ENCODE measurements at places on chromosomes 13 and 19.

DNA sequence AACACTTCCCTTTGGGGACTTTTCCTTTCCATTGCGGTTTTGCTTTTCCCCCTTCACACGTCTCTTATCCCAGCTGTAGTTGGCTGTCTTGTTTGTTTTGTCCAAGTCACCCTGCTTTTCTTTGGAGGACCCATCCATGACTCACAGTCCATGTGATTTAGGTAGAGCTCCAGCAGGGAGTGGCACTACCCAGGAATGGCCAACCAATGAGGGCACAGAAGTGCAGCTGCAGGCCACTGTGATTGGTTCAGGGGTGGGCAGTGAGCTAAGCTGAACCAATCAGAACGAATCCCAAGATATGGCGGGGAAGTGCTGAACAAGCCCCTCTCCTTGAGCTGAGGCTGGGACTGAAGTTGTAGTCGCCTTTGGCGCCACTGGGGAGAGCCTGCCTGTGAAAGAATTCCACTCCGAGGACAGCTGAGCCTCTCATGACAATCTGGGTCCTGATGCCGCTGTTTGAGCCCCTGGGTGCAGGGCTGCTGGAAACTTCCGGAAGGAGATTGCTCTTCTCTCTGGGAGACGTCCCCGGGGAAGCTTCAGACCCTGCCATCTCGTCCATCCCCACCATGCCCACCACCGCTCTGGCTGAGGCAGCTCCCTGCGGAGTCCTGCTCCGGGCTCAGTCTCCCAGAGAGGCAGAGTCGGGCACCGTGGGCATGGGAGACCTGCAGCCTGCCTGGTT lies 62.9 kb upstream of the URI1 start:
- no peak for DNase-seq

- no peak for DNase-seq
These were observed 25.0 kb downstream of the SERPINE3 start for GRCh38 chr13:51364404-51365008.

DNA sequence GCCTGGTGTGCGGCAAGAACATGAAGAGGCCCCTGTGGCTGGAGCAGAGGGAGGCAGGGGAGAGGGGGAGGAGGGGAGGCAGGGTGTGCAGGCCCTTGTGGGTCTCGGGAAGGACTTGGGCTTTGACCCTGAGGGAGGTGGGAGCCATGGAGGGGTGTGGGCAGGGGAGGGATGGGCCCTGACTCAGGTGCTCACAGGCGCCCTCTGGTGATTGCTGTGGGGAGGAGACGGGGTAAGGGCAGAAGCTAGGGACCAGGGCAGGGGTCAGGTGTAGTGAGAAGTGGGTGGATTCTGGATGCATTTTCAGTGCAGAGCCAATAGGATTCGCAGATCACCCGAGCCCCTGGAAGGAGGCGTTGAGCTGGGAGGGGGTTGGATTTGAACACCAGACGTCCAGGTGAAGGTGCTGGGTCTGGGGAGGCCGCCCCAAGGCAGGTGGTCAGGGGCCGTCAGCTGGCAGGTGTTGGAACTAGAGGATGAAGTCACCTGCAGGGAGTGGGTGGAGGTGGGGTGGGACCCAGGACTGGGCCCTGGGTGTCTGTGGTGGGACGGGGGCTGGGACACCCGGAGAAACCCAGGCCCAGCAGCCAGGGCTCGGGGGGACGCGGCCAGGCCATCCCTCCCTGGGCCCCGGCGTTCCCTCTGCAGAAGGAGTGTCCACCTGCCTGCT lies 185.4 kb downstream of the KDM4B start:
- DNase-seq, result no peak

DNA sequence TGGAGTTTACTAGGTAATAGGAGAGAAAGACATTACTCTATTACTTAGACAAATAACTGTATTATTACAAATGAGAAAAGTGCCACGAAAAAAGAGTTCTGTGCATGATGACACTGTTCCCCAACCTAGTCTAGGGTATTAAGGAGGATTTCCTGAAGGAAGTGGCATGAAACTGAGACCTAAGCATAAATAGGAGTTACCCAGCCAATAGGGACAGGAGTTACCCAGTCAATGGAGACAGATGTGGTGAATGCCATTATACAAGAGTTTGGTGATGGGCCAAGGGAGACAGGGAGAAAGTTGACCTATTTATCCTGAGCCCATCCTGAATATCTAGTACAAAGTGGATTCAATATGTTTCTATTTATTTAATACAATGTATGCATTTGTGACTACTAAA lies 65.4 kb downstream of the KL start:
- DNase-seq, result no peak

DNA sequence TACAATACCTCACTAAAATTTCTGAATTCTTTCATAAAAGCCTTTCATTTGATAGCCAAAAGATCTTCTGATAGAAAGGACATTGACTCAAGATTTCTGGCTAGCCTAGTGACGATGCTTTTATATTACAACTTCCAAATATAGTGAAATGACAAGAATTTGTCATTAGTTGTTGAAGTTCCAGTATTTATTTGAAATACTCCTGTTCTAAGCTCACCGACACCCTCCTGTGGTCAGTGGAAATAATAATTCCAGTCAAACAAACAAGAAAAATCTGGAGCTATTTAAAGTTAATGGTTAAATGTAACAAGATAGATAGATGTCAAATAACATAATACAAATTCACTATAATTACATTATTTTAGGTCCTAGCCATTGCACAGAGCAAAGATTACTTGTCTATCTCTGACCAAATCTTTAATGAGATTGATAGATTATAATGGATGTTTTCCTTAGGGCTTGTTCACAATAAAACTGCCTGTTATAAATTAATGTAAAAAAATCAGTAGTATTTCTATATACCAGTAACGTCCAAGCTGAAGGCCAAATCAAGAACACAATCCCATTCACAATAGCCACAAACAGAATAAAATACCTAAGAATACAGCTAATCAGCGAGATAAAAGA lies 195.5 kb downstream of the RGCC start:
- DNase-seq, result no peak

DNA sequence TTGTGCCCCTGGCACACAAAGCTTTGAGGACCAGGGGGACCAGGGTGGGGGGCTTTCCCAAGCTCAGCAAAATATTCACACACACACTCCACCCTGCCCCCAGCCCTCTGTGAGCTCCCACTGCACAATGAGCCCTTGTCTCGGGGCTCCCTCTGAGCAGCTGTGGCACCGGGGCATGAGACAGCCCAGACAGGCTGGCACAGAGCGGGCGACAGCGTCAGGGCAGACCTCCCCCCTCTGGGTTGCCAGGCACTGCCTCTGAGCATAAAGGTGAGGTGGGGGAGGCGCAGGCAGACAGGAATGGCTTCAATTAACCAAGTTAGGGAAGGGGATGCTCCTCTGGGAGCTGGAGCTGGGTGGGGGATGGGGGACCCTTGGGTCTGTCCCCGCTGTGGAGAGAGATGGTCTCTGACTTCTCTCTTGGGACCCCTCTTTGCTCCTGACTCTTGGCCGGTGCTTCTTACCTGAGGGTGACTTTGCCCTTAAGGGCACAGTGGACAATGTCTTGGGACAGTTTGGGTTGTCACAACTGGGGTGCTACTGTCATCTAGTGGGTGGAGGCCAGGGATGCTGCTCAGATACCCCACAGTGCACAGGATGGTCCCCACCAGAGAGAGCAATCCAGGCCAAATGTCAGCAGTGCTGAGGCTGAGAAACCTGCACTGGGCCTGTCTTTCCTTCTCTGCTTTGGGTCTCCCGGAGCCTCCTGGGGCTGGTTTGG lies 30.3 kb downstream of the LYL1 start:
- DNase-seq, result no peak

DNA sequence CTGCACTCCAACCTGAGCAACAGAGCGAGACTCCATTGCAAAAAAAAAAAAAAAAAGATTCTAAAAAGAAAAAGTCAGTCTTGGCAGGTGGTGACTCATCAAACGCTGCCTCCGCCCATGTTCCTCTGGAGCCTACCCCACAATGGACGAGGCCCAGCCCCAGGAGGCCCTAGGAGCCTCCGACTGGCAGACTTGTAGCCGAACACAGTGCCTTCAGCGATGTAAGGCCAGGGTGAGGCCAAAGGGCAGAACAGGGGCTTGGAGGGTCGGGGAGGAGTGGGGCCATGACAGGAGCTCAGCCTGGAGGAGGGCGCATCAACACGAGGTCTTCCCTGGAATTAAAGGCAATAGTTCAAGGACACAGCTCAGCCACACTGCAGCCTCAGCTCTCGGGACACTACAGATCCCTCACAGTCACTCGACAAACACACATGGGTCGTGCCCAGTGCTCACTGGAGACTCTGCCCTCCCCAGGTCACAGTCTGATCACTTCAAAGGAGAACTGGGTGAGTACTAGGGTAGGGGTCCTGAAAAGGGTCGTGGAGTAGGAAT lies 5.1 kb downstream of the USE1 start:
- no peak for DNase-seq

DNA sequence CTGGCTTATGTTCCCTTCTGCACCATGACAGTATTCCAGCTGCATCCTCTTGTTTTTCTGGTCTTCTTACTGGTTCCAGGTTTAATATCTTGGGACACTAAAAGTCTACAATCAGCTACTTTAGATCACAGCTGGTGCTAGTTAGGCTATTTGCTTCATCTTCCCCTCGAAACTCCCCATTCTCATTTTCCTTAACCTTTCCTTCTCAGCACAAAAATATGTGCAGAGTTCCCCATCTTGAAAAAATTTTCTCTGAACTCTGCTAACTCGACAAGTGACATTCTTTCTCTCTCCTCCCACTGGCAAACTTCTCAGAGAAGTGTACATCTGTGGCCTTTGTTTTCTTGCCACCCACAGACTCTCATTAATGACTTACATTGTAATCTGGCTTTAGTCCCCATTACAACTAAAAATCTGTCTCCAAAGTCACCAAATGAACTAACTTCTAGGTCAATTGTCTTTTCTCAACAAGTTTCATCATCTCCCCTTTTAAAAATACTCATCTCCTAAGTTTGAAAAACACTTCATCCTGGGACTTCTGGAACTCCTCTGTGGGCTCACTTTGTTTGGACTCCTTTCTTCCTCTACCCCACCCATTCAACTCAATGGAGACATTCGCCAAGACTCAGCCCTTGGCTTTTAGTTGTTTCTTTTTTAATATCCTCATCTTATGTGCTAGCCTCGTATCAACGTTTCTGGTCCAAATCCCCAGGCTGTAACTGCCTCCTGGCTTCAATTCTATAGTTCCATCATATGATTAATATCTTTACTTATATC lies 7.1 kb upstream of the KL start:
- no peak for DNase-seq

DNA sequence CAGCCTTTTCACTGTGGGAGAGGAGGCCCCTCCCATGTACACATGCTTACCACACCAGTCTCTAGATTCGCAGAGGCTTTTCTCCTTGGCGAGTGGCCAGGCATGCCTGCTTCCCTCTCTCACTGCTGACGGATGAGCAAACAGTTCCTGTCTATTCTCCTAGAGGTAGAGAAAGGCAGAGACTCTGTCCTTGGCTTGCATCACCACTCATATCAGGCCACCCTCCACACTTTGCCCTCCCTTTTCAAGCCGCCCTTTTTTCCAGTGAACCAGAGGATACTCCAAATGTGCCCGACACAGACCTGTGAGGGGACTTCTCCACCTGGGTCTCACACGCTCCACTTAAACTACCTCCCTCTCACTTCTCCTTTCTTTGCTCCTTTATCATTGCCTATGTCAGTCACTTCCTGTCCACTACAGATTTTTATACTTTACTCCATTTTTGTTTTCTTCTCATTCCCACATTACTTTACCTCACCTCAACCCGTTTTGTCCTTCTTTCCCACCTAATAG lies 284.6 kb downstream of the DNAJC15 start:
- no peak for DNase-seq

DNA sequence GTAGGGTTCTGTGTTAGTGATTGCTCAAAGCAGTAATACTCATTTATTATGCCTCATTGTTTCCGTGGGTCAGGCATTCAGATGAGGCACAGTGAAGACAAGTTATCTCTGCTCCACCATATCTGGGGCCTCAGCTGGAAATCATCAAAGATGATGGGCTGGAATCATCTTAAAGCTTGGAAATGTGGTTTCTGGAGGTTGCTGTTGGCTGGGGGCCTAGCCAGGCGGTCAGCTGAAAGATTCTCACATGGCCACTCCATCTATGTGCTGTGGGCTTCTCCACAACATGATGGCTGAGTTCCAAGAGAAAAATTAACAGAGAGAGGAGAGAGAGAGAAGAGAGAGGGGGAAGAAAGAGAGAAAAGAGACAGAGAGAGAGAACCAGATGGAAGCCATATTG lies 75.5 kb downstream of the OLFM4 start:
- DNase-seq, result no peak

DNA sequence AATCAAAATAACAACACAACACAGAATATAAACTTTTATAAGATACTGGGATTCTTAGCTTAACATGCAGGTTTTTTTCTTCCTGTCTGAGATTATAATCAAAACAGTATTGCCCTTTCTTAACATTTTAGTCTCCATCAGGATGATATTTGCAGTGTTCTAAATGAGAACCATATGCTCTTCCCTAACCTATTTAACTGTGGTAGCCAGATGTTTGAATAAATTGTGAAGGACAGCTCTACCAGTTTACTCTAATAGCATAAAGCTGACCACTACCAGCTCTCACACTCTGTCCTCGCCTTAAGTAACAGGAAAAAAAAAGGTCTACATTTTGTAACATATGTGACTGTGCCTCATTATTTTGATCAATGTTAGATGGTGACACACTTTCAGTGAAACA lies 618.7 kb upstream of the SGCG start:
- DNase-seq, result no peak

DNA sequence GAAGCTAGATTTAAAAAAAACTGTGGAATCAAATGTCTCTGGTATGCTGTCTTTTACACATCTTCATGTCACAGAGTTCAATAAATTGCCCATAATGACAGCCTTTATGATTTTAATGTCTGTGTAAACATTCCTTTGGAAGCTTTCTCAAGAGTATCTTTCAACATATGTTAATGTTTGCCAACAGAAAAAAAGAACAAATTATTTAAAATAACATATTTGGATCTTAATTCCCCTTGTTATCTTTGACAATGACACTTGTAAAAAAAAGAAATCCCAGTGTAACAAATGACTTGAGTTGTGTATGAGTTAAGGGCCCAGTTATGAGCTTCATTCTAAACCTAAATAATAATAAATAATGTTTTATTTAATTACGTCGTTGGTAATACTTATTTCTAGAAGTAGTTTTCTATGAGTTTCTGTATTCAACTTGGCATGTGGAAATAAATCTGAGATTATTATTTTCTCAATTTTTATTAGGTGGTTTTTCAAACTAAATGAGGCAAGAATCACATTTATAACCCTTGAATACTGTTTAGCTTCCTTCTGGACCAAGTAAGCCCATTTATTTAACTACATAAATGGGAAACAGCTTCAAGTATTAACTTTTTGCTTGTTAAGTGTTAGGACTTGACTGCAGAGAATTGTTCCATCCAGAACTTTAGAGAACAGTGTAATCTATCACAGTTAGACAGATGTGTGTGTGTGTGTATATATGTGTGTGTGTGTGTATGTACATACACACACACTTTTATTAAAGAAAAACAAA lies 182.1 kb downstream of the POSTN start:
- DNase-seq, result no peak

Data from natural killer cell treated with Interleukin-12 subunit alpha and Interleukin-12 subunit beta and Interleukin-15 and Interleukin-18, amount 100 ng/mL, for 72 hours (primary cell).